ENCODE measurements at places on chromosomes 6 and 20.

- DNase-seq: no peak
These were observed 36.9 kb downstream of the E2F3 start for GRCh38 chr6:20438462-20439070.

DNA sequence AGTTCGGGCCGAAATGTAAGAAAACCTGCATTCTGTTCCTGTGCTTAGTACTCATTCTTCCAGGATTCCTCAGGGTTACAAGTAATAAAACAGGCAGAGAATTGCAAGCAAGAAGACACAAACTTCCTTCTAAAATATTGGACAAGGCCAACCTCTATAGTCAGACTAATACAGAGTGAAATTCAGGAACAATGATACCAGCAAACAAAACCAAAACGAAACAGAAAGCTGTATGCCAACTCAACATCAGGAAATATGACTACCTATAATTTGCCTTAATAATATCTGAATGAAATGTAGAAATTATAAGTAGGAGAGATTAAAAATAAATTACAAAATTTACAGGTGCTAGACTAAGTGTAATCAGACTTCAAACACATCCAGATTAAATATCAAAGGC lies 238.8 kb downstream of the HIVEP2 start:
- no peak for DNase-seq

DNA sequence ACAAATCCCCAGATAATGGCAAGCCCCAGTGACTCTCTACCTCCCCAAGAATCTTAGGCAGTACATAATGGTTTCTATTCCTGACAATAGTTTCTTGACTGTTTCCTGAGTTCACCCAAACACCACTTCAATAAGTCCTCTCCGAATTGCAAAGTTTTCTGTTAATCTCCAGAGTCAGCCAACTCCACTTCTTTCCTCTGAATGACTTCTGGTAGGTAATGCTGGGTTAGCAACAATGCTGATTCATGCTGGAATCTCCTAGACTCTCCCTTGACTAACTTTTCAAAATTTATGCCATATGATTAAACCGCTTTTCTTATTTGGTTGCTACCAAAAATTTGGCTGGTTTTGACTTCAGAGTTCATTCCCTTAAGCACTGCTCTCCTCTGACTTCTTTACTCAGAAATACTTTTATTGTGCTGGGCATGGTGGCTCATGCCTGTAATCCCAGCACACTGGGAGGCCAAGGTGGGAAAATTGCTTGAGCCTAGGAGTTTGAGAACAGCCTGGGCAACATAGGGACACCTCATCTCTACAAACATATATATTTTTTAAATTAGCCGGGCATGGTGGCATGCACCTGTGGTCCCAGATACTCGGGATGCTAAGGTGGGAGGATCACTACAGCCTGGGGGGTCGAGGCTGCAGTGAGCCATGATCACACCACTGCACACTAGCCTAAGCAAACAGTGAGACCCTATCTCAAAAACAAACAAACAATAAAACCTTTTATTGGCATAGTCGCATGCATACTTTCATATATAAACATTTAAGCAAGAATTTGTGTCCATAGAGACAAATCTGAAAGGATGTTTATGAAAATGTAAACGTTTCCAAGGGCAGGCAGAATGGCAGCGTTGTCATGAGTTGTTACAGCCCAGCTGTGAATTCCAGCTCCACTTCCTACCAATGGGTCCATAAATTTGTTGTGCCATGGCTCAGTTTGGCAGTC lies 249.3 kb upstream of the PLN start:
- DNase-seq: no peak

DNA sequence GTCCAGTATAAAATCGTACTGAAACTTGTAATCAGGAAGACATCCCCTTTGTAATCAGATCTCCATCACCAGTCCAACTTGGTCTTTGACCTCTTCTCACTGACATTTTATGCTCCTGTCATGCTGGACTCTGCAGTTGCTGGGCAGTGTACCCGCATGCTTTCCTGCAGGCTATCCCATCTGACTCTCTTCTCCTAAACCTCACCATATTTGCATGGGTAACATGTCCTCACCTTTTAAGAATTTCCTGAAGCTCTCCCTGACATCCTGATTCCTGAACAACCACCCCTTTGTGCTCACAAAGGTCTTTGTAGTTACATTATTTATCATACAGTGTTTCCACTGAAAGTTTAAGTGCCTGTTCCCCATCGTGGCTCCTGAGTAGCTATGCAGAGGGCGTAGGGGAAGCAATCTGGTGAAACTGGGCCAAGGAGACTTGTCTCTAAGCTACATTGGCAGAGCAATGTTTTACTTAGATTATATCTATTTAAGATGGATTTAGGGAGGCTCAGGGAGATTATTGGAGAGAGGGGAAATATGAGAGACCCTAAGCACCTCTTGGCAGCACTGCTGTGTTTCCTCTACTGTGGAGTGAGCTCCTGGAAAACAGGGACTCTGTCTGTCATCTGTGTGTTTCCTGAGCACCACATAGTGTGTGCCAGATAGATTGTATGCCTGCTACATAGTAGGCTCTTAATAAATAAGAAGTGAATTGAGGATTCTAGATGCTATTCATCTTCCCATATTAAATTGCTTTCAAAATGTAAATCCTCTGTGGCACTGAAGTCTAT lies 124.0 kb downstream of the LAMA2 start:
- no peak for DNase-seq

GRCh38 chr20:38255393-38255792 lies 5.1 kb downstream of the KIAA1755 start:
- no peak for DNase-seq

GRCh38 chr6:22271081-22271480 lies 25.8 kb downstream of the PRL start:
- DNase-seq: no peak

DNA sequence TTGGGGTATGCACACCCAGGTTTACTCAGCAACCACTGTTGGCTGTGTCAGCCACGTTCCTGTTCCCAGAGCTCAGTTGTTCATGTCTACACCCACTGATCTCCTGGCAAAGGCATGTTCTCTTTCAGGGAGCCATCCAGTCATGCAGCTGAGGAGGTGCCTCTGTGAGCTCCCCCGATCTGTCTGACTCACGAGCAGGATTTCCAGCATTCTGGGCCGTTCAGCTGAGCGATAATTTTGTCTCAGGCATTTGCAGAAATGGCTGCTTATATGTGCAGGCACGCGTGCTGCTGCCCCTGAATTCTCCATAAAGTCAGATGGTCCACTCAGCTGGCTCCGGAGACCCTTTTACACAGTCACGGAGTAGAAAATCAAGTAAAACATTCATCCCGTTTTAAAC lies 78.4 kb upstream of the IYD start:
- no peak for DNase-seq

DNA sequence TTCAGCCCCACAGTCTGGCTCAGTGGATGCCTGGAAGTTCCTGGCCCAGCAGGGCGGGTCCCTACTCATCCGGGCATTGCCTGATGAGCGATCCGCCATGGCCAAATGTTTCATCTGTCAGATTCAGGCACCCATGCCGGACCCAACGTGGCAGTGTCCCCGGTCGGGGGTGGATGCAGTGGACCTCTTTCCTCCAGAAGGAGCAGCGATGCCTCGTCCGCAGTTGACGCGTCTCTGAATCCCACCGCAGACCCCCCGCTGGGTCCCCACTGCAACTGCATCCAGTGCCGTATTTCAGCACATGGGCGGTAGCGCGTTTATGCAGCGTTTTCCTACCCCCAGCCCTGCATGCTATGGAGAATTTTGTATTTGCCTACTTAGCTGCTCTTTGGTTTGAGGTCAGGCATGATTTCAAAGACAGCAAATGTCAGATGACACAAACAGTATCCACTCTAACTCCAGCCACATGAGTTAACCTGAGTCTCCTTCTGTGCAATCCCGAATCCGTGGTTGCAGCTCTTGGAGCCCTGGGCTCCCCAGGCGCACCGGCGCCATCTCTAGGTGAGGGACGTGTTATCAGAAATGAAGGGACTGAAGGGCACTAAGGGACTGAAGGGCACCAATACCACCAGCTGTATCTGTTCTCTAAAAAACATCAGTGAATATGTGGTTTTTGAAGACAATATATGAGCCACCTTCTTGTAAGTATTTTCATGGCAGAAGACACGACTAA lies 72.6 kb upstream of the THBS2 start:
- no peak for DNase-seq
